ENCODE measurements at places on chromosomes 16 and 17.

DNA sequence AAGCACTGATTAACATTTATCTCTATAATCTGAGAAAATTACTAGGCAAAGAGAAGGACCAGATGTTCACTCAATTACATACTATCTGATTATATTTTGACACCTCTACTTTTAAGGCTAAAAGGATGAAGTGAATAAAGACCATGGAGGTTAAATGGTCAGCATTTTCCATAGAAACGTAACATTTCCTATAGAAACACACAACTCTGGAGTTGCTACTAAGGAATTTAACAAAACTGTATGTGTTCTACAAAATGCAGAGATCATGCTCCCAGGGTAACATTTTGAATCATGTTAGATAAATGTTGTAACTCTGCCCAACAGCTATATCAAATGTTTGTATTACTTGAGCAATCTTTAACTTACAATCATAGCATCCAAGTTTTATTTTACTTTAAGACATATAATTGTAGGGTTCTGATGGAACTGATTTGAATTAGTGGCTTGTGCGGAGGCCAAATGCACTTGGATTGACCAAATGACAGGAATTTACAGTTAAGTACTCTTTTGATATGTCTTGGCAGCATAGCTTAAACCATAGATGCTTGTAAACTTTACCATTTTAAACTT, 97.7 kb downstream of the RPGRIP1L start:
- DNase-seq, result no peak

- no peak for DNase-seq
These were observed 33.8 kb downstream of the ZCCHC14 start for GRCh38 chr16:87459027-87459426.

DNA sequence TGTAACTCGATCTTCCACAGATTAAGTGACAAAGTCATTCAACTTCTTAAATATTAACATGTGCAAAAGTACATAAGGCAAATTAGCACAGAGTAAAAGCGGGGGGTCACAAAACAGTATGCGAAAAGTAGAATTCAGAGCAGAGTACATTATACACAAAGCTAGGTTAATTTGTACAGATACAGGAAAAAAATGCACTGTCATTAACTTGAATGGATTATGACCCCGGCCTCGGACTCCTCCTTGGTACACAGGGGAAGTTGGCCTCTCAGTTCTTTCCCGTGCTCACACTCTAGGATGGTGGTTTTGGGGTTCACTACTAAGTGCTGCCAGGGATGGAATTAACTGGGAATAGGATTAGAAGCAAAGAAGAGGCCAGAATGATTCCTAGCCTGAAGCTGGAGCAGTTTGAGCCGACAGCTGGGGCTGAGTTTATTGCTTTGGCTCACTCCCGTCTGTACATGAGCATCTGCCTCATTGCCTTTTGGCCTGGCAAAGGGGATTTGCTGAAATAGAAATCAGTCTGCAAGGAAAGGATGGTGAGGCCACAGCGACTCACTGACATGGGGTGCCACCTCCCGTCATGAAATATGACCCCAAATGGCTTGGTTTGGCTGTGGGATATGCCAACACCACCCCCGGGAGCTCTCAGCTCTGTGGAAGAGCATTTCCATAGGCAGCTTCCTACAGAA, 23.6 kb downstream of the NTN1 start:
- DNase-seq, result no peak

DNA sequence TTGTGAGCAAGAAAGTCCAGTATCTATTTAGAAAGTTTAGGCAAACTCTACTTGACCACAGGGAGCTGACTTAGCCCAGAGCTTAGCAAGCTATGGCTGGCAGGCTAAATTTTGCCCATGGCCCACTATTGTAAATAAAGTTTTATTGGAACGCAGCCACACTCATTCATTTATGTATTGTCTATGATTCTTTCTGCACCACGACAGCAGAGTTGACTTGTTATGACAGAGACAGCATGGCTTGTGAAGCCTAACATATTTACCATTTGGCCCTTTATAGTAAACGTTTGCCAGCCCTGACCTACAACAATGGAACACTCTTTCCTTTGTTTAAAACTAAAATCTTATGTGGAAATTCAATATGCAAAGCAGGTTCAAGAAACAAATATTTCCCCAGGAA, 100.0 kb upstream of the ZFHX3 start:
- no peak for DNase-seq

- DNase-seq, result no peak
These were observed 82.7 kb upstream of the CREBBP start for GRCh38 chr16:3963203-3963602.

DNA sequence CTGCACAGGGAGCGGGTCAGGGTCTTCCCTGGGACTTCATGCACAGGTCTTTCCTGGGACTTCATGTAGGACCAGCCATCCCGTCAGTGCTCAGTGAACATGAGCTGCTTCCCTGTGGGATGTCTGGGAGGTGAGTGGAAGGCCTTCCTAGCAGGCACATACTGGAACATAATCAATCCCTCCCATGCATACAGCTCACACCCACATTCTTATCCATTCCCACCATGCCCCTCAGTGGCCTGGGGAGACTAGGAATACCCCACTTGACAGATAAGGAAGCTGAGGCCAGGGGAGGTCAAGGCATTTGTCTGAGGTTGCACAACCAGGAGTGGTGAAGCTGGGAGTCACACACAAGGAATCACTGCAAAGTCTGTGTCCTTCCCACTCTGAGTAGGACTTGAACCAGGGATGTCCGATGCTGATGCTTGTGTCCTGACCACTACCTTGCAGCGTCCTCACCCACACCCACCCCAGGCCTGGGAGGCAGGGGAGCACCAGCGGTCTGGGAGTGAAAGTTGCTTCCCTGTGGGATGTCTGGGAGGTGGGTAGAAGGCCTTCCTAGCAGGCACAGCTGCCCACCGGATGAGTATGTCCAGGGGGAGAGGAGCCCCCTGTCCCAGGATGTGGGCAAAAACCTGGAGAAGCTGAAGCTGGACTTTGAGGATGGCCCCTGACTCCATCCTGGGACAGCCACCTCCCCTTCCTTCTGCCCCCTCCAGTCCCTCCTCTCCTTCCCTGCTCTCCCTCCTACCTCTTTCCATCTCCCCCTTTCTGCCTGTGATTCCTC, 1.0 kb upstream of the NLRC5 start:
- DNase-seq, result no peak

DNA sequence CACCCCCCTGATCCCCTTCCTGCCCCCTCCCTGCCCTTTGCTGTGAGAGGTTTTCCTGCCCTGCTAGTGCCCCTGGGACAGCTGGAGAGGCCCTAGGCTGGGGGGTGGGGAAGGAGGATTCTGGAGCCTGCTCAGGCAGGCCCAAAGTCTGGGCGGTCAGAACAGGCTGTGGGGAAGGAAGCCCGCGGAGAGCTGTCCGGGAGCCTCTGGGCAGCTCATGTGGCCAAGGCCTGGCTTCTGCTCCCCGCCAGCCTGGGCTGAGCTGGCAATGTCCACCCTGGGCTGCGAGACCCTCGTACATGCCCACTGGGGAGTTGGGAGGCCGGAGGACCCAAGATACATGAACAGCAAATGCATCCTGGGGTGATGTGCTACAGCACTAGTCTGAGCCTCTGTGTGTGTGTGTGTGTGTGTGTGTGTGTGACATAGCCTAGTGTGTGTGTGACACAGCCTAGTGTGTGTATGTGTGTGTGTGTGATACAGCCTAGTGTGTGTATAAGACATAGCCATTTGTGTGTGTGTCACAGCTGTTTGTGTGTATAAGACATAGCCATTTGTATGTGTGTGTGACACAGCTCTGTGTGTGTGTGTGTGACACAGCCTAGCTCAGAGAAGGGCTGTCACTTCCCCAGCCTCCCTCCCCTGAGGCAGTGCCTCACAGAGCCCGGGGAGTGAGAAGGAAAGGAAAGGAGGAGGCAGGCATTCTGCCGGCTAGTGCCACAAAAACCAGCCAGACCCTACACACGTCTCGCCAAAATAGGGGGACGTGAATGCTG, 201.4 kb upstream of the CIBAR2 start:
- DNase-seq, result no peak

- DNase-seq, result no peak
These were observed 41.7 kb upstream of the CREBBP start for GRCh38 chr16:3922241-3922640.

DNA sequence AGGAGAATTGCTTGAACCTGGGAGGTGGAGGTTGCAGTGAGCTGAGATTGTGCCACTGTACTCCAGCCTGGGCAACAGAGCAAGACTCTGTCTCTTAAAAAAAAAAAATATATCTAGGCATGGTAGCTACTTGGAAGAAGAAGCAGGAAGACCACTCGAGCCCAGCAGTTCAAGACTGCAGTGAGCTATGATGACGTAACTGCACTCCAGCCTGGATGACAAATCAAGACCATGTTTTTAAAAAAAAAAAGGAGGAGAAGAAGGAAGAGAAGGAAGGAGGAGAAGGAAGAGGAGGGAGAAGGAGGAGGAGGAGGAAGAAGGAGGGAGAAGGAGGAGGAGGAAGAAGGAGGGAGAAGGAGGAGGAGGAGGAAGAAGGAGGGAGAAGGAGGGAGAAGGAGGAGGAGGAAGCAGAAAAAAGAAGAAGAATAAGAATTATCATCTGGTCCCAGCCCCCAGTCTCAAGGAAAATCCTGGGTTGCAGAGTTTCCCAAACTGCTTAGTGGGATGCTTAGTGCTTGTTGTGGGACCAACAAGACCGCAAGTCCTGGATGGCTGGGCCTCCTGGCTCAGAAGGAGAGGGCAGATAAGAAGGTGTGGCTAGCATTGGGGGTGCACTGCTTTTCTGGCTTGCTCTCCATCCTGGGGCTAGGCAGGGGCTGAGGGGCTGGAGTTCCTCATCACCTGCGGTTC, 3.7 kb upstream of the DRC7 start:
- DNase-seq, result peak; percentile 75

GRCh38 chr17:8324132-8324531, 14.1 kb downstream of the ARHGEF15 start:
- DNase-seq, result no peak

- DNase-seq, result no peak
These were observed 106.7 kb upstream of the FOXF1 start for GRCh38 chr16:86403541-86404163.

DNA sequence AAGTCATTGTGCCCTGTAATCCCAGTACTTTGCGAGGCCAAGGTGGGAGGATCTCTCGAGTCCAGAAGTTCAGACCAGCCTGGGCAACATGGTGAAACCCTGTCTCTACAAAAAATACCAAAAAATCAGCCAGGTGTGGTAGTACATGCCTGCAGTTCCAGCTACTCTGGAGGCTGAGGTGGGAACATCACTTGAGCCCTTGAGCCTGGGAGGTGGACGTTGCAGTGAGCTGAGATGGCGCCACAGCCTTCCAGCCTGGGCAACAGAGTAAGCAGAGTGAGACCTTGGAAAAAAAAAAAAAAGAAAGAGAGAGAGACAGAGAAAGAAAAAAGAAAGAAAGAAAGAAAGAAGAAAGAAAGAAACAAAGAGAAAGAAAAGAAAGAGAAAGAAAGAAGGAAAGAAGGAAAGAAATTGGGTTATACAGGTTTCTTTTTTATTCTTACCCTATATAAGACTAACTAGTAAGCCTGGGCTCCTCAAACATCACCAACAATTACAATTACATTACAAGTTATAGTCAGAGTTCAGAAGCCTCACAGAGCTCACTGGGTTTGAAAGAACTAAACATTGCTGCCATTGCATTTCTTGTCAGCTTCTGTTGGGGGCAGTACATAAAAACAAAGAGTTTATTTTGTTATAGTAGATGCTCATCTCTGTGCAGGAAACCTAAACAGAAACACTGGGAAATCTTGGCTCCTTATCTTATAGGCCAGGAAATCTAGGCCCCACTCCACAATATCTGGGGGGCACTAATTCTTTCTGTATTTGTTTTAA, 6.7 kb upstream of the ABCA9 start:
- no peak for DNase-seq

GRCh38 chr16:15777533-15778203, 79.2 kb downstream of the MYH11 start:
- DNase-seq, result no peak

DNA sequence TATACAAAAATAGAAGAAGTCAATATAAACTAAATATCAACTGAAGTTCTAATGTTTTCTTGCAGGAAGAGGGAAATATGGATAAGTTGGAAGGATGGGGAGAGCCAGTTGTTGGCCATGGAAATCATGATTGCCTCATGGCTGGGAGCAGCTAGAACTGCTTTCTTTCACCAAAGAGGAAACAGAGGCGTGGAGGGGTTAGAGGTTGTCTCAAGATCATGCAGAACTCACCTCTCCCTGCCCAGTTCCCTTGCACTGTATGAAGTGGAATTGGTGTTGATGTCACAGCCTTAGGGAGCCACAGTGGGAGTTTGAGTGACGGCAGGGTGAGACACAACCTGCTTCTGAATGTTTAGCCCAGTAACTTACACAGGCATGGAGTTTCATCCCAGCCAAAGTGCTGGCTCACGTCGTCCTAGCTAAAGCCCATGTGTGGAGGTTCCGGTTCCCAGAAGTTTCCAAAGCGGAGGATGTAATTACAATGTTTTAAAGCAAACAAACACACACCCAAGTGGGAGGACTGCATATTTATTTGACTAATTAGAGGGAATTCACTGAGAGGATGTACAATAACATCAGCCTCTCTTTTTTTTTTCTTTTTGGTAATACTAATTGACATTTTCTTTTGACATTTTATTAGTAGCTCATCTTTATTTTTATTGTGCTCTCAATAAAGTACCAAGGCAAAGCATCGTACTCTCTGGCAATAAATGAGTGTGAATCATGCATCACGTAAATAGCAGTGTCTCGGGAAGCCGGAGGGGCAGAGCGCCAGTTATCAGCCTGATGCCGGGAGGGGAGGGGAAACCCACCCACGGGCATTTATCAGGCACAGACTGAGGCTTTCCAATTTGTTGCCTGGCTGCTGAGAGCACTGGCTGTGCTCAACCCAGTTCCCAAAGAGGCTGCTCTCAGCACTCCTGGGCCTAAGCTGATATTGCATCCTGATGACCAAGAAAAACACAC, 118.7 kb upstream of the CDH5 start:
- no peak for DNase-seq

DNA sequence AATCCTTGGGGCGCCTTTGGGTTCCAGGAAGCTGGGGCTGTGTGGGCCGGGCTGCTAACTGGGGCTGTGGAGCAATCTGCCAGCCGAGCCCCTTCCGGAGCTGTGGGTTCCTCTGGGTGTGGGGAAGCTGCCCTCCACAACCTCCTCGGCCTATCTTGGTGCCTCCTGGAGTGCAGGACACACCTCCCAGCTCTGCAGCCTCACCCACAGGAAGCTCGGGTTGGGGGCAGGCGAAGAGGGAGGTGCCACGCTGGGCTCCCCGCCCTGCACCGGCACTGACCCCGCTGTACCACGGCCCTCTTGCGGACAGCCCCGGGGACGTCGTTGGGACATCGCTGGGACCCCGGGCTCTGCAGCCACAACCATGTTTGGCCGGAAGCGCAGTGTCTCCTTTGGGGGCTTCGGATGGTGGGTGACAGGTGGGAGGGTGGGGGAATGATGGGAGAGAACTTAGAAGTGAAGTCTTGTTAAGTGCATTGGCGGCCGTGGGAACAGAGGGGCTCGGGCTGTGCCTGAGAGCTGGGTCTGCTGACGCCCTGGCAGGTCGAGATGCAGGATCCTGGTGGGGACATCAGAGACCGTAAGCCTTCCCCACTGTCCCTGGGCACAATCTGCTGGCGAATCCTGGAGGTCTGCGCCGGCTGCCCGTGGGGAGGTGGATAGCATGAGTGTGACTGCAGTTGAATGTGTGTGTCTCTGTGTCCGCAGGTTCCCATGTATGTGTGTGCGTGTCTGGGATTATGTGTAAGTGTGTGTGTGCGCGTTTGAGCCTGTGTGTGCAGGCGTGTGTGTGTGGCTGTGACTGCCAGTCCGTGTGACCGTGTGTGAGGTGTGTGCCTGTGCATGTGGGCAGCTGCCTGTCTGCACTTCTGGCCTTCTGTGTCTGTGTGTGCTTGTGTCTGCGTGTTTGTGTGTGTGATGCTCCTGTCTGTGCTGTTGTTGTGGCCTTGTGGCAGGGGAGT, at the start of gene RAP1GAP2:
Gene RAP1GAP2, plus strand, starts transcription at position 275 of the 962 bp plus-strand sequence. Its CDS starts 90 bp downstream, at position 365.
- DNase-seq, result peak; percentile 85

GRCh38 chr17:47253541-47254402, at the start of gene ITGB3:
ITGB3 (plus strand) TSS chr17:47253827; CDS start chr17:47253862, 35 bp downstream.
- peak; percentile 66 for DNase-seq
